A172 (cell line): ENCODE measurements at places on chromosomes 3 and 15. TPM values are rescaled to one million over a fixed set of nuclear protein-coding genes. Genes with fewer than 3 reads are reported as not detected.

Gene CLEC3B
- total RNA-seq: not detected in 2 replicates

DNA sequence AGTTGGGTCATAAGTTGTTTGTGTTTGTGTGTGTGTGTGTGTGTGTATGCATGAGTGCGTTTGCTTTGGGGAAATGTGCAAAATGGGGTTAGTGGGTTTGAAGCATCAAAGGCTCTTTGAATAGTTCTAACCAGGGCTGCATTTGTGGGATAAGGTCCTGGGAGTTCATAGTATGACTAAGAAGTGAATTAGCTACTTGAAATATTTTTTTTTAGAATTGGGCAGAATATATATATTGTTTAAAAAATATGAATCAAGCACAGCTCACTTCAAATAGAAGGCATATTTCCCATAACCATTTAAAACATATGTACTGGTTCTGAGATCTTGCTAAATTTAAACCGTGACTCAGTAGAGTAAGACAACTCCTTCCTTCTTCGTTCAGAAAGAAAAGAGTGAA, 43.1 kb downstream of the IGF2BP2 start:
- no peak for DNase-seq

GRCh38 chr3:130728037-130728436, 18.6 kb downstream of the PIK3R4 start:
- DNase-seq: no peak

DNA sequence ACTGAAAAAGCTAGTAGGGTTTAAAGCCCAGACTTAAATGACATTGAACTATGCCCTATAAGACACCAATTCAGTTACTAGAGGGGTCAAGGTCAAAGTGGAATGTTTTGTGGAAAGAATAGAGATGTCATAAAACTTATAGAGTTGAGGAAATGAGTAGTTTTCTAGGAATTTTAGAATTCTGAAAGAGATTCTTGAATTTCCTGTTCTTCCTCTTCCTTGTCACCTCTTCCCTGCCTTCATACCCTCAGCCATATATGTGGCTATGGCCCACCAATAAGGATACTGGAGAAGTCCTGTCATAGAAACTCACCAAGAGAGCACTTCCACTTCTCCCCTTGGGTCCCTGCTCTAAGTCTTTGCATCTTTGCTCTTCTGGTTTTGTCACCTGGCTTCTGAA, 104.9 kb upstream of the TGFBR2 start:
- DNase-seq: no peak

- DNase-seq: no peak
Measured at GRCh38 chr15:69637818-69638217, 185.2 kb downstream of the RPLP1 start.

Gene CEP19
- total RNA-seq: 9.7 and 13.8 TPM in 2 replicates

Gene FBXL22
- total RNA-seq: not detected in 2 replicates

GRCh38 chr15:51668446-51668845, 12.9 kb upstream of the SCG3 start:
- no peak for DNase-seq

- DNase-seq: no peak
Measured at GRCh38 chr15:59549301-59550185, 62.0 kb upstream of the GCNT3 start.

DNA sequence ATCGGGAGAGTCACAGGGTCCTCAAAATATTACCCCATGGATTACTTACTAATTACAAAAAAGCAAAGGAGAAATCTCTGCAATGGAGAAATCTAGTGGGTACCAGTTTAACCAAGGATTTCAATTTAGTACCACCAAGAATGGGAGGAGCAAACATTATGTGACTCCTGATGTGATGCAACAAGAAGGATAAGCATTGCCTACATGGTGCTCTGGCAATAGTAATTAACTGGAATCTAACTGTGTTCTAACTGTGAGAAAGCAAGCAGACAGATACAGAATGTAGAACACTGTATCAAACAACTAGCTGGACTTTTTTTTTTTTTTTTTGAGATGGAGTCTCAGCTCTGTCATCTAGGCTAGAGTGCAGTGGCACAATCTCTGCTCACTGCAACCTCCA, 159.2 kb downstream of the TNIK start:
- no peak for DNase-seq

Gene FEM1B
- total RNA-seq: 24.7 and 26.9 TPM in 2 replicates

- no peak for DNase-seq
Measured at GRCh38 chr3:142104763-142105162, 44.6 kb downstream of the TFDP2 start.

DNA sequence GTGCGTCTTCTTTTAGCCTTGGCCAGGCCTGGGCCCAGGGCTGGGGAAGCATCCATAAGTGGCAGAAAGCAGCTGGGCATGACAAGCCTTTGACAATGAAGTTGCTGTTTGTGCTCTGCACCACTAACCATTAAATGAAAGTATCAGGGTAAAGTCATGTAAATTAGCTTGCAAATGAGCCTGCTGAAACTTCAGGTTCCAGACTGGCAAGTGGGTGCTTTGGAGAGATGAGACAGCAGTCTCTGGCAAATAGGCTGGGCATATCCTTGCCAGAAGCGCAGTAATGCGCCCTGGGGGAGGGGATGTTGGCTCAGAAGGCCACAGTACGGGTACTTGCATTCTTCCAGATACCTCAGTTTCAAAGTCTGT, 40.7 kb downstream of the RAB6B start:
- DNase-seq: no peak

DNA sequence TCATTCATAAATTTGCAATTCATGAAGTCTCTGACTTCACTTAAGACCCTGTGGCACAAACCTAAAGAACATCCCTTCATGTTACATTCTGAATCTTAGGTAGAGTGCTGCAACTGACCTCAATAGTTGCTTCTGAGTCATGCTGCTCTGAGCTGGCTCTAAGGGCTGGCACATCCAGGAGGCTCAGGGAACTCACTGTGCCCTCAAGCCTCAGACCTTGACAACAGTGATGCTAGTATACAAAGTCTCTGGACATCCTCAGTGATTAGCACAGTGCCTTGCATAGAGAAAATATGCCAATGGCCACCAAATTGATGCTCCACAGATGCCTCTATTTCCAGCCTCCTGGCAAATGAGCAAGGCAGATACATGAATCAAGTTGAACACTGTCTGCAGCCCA, 740.9 kb upstream of the LMCD1 start:
- no peak for DNase-seq

DNA sequence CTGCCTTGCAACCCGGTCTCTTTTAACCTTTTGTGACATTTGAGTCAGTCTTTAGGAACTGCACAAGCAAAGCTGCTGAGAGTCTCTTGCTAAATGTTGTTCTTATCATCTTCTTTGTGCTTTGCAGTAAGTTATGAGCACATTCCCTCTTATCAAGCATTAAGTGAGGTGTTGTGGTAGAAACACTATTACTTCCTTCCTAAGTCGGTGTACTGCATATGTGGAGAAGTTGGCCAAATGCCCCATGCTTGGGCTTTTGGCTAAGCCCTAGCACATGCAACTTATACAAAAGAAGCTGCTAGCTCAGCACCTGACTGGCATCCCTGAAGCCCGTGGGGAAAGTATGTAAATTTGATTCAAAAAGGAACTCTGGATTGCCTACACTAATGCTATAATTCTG, 136.5 kb upstream of the RBMS3 start:
- no peak for DNase-seq

DNA sequence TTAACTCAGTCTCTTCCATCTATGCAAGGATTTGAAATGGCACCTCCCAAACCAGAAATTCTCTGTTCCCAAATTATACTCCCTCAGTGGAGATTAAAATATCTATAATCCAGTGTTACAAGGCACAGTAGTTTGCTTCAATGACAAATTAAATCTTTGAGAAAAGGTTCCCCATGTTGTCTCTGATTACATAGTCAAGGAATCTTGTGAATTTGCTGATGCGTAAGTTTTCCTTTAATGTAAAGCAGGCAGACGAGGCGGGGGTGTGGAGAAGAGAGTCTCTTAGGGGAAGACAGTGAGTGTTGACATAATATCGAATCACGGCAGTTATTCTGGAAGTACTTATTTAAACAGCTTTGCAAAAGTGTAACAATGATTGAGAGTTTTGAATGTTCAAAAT, 236.4 kb upstream of the RARB start:
- no peak for DNase-seq

Gene SNTN
- not detected in 2 replicates for total RNA-seq

Gene STRIT1
- not detected in 2 replicates for total RNA-seq

- DNase-seq: peak; percentile 39
Measured at GRCh38 chr3:153163393-153163724, 1.3 kb downstream of the RAP2B start.

DNA sequence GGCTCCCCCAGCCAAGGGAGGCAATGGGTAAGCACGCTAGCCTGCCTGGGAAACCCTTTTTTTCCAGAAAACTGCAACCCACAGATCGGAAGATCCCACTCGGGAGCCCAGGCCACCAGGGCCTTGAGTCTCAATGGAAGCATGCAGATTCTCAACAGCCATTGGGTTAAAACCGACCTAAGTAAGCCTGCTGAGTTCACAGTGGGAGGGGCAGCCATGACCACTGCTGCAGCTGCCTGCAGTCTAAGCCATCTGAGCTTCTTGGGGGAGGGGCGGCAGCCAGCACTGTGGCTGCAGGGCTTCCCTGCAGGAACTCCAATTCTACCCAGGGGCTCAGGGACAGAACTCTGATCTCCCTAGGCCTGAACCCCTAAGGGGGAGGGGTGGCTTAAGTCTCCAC, 82.0 kb downstream of the DPPA2 start:
- DNase-seq: no peak

Gene TICRR
- 6.4 and 7.0 TPM in 2 replicates for total RNA-seq

DNA sequence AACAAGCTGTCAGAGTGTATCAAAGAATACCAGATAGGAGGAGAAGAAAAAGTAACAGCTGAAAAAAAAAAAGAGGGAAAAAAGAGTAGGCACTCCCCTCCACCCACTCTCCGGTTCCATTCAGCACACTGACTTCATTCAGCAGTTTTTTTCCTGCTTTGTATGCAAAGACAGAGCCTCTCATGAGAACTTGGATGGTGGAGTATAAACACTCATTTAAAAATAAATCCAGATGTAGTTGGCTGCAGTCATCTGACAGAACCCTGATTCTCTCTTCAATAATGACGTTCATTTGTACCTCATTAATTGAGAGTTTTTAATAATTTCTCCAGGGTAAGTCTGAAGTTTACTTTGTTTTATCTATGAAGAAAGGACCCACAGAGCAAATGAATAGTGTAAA, 81.0 kb downstream of the TMEM108 start:
- DNase-seq: no peak

- no peak for DNase-seq
Measured at GRCh38 chr15:69131362-69132220, 28.8 kb upstream of the GLCE start.

- DNase-seq: no peak
Measured at GRCh38 chr3:135099734-135100355, 304.8 kb downstream of the EPHB1 start.

- no peak for DNase-seq
Measured at GRCh38 chr3:19598870-19599269, 335.1 kb downstream of the EFHB start.

Gene NOX5
- not detected in 2 replicates for total RNA-seq

DNA sequence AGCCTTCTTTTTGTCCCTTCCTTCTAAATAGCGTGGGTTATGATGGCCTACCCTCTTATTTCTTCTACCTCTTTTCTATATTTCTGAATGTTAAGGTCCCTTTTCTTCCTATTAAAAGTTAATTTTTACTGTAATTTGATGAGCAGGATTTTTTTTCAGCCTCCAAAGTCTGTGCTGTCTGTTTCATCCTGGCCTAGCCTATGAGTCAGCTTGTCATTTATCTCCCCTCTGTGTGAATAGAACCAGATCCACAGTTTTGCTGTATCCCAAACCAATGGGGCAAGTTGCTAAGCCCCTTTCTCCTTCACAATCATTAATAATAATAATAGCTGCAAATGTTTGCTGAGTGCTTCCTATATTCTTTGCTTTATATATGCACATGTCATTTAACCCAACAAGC, 18.1 kb upstream of the C3orf38 start:
- no peak for DNase-seq

Gene ECE2
- total RNA-seq: not detected in 2 replicates

Gene CD200R1
- total RNA-seq: 1.2 TPM in 1 of 2 replicates, not detected in the other

- DNase-seq: peak; percentile 29
Measured at GRCh38 chr15:91407269-91407889, 307.3 kb downstream of the SV2B start.

DNA sequence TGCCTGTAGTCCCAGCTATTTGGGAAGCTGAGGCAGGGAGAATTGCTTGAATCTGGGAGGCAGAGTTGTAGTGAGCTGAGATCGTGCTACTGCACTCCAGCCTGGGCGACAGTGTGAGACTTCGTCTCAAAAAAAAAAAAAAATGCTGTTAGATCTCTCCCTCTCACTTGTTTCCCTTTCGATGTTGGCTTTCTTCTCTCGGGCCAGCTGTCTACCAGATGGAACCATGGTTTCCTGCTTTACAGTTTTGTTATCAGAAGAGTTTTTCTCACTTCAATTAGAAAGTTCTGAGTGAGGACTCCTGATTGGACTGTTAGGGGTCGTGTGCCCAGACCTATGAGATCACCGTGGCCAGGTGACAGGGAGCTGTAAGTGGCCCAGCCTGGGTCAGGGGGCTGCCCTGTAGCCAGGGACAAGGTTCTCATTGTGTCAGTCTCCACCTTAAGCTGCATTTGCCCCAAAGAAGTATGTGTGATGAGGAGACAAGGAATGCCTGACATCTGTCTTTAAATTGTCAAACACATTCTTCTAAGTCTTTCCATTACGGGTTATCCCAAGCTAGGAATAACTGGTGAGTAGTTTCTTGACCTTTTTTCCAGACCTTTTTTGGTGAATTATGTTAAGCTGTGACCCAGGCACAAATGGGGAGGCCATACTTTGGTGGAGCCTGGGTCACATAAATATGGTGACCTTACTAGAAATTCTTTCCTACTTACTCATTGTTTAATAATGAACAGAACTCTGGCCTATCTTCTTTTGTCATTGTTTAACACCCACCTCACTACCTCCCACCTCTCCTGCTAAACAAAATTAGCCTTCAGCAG, 25.2 kb downstream of the SNAPC5 start:
- no peak for DNase-seq

DNA sequence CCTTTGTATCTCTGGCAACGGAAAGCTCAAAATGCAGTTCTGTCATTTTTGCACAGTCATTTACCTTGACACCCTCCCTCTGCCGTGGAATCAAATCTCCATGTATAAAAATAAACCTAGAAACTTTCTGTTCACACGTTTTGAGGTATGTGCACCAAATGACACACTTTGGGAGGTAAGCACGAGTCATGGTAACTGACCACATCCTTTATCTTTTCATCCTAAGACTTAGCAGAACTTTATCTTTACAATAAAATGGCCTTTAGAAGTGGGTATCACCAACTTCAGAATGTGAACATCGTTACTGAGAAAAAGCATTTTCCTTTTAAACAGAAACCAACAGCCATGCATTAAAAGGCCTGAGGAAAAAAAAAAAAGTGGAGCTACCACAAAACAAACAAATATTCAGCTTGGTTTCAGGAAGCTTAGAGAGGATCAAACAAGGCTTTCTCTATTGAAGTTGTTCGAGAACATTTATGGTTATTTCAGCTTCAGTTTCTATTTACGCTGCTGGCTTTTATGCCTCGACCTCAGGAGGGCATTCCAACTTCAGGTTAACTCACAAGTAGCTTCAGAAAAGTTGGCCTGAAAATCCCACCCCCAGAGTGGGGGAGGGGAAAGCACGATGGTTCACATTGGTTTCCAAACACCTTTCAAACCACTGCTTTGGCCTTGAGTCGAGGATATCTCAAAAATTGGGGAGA, 171.1 kb upstream of the ICE2 start:
- no peak for DNase-seq
